ENCODE measurements at places on chromosomes 5 and 9.

- DNase-seq = no peak
Observed at GRCh38 chr9:98709968-98710965, 1.5 kb upstream of the GABBR2 start.

DNA sequence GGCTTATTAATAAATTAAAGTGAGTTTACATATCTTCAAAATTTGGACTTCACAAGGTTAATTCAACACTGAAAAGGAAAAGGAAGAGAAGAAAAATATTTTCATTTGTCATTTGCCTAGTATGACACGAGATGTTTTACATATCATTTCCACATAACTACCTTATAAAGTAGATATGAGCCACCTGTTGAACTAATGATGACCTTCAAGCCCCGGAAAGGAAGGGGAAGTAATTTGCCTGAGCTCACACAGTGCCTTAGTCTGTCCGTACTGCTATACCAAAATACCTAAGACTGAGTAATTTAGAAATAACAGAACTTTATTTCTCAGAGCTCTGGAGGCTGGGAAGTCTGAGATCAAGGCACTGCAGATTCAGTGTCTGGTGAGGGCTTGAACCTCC lies 17.9 kb downstream of the CMYA5 start:
- no peak for DNase-seq

- no peak for DNase-seq
Observed at GRCh38 chr5:127024821-127025220, 5.5 kb downstream of the MARCHF3 start.

- no peak for DNase-seq
Observed at GRCh38 chr9:136840140-136840876, 2.0 kb upstream of the AJM1 start.

DNA sequence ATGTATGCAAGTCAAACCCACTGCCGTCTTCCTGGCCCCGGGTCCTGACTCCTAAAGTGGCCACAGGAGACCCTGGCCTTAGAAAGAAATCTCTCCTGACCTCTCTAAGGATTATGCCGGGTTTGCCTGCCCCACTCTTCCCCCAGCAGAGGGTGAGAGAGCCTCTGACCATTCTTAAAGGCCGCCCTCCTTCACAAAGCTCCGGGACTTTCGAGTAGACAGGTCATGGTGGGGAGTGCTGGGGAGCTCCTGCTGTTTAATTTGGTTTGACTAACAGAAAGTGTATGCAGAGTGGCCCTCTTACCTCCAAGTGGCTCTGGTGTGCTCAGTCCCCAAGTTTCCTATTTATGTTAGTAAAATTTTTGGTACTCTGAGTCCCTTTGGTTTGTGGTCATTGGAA lies 111.8 kb downstream of the LRRC70 start:
- no peak for DNase-seq

All from central memory CD4-positive, alpha-beta T cell (primary cell).